ENCODE measurements at places on chromosomes 16 and 17. TPM values are rescaled to one million over a fixed set of nuclear protein-coding genes. Genes with fewer than 3 reads are reported as not detected.

EFCAB5 gene
- total RNA-seq = 2.1 TPM

KRT36 gene
- not detected for total RNA-seq

ZP2 gene
- 0.17 TPM for total RNA-seq

GRCh38 chr17:74949455-74950115 lies 13.9 kb downstream of the OTOP3 start:
- no peak for DNase-seq

GRCh38 chr16:35575432-35575821 lies 2116.0 kb downstream of the TP53TG3F start:
- no peak for DNase-seq
